Amygdala (tissue), 56 donors: ENCODE measurements at places on chromosomes 12 and 14.

DNA sequence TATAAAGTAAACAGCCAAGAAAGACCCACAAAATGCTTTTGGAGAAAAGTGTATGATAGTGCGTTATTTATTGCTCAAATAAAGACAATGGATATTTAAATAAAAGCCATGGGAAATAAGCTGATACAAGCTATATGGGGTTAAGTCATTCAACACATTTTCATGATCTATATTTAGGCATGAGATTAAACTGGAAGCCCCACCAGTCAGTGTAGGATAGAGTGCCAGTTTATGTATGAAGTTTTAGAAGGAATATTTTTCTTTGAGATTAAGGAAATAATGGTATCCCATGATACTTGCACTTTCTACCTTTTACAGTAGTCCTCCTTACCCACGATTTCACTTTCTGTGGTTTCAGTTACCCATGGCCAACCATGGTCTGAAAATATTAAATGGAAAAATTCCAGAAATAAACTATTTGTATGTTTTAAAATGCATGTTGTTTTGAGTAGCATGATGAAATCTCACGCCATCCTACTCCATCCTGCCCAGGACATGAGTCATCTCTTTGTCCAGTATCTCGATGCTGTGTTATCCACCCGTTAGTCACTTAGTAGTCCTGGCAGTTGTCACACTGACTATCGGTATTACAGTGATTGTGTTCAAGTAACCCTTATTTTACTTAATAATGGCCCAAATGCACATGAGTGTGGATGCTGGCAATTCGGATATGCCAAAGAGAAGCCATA is 22.3 kb downstream of the SYT1 start:
- DNase-seq: no peak

DNA sequence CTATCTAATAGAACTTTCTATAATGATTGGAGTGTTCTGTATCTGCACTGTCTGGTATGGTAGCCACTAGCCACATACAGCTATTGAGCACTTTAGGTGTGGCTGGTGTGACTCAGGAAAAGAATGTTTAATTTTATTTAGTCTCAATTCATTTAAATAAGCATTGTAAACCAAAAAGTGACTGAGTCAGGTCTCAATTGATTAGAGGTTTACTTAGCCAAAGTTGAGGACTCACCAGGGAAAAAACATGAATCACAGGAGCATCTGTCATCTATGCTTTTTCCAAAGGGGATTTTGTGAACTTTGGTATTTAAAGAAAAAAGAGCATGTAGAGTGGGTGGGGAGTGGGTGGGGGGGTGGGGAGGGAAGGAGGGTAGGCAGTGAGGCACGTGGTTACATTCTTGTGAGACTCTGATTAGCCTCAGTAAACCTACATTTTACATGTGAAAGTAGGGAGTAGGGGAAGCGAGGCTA is 473.1 kb downstream of the ATP23 start:
- no peak for DNase-seq

DNA sequence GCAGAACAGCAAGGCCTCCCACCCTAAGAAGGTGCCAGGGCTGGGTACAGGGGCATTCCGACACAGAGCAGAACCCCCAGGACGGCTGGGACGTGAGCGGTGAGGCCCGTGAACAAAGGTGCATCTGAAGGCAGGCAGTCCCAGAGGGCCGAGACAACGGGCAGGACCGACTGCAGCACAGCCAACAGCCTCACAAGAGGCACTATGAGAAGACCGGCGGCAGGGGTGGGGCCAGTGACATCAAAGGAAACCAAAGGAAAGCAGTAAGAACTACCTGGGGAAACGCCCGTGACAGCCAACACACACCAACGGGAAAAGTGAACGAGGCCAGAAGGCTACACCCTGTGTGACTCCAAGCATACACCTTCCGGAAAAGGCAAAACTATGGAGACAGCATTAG is 9.1 kb downstream of the BTBD6 start:
- no peak for DNase-seq

DNA sequence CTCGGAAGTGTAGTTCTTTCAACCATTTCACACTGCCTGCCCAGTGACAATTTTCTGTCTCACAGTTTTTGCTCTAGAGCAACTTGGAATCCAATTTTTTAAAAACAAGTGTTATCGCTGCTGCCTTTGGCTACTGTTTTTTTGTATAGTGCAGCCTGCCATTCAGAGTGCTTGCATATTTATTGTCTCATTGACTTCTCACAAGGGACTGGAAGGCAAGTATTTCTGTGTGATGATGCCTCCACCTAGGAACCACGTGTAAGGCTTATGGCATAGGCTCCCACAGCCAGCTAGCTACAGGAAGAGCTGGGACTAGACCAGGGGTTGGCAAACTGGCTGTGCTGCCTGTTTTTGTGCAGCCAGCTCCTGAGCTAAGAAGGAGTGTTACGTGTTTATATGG is 903 bp downstream of the PARPBP start:
- no peak for DNase-seq

DNA sequence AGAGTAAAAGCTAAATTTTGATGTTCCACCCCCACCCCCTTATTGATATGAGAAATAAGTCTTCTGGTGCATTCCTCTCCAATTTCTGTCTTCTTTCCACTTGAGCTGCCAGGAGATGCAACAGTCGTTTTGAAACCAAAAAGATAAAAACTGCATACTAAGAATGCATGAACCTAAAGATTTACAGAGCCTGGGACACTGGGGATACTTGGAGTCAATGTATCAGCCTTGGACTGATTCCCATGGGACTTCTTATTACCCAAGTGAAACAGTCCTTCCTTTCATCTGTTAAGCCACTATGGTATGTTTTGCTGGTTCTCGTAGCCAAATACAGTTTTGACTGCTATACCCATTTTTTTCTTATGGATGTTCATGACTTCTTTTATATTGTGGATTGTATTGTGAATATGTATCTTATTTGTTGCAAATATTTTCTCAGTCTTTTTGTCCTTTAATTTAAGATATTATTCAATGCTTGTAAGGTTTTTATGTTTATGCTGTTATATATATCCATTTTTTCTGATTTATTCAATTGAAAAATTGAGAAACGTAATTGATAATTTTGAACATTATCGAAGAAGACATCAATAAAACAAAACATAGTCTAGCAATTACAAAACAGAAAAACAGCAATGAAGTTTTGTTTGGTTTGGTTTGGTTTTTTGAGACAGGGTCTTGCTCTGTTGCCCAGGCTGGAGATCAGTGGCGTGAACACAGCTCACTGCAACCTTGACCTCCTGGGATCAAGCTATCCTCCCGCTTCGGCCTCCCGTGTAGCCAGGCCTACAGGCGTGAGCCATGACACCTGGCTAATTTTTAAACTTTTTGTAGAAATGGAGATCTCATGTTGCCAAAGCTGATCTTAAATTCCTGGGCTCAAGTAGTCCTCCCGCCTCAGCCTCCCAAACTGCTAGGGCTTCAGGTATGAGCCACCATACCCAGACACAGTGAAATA is 85.4 kb upstream of the ETV6 start:
- DNase-seq: no peak

GRCh38 chr12:92987362-92987761 is 58.3 kb upstream of the EEA1 start:
- DNase-seq: no peak

DNA sequence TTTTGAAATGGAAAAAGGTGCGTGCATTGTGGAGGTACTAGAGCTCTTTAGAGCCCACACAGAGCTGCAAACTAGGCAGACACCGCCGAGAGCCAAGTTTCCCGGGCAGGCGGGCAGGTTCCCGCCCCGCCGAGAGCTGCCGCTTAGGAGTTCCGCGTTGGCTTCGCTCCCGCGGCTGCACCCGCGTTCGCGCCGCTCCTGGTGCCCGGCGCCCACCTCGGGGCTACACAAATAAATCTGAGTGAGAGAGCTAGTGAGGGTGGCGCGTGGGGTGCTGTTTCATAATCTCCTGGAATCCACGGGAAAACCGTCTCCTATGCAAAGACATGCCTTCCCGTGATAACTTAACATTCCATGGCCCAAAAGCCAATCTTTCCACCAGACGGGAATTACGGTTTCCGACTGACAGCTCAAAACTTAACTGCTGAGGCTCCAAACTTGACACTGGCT is 645 bp downstream of the KITLG start:
- DNase-seq: no peak

GRCh38 chr14:77489041-77489440 is 9.6 kb downstream of the ISM2 start:
- DNase-seq: no peak

DNA sequence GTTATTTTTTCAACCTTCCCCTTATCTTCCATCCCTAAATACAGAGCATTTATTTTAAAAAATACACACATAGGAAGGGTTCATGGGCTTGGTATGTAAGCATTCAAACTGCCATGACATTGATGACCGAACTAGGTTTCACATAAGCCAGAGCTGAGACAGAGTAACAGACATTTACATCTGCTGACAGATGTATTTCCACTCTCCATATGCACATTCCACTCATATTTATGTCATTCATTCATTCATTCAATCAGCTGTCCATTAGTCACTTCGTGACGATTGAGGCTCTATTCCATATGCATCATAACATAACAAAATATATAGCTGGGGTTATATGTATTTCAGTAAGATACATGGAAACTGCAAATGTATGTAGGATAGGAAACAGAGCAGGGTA is 145.5 kb upstream of the OTX2 start:
- no peak for DNase-seq

DNA sequence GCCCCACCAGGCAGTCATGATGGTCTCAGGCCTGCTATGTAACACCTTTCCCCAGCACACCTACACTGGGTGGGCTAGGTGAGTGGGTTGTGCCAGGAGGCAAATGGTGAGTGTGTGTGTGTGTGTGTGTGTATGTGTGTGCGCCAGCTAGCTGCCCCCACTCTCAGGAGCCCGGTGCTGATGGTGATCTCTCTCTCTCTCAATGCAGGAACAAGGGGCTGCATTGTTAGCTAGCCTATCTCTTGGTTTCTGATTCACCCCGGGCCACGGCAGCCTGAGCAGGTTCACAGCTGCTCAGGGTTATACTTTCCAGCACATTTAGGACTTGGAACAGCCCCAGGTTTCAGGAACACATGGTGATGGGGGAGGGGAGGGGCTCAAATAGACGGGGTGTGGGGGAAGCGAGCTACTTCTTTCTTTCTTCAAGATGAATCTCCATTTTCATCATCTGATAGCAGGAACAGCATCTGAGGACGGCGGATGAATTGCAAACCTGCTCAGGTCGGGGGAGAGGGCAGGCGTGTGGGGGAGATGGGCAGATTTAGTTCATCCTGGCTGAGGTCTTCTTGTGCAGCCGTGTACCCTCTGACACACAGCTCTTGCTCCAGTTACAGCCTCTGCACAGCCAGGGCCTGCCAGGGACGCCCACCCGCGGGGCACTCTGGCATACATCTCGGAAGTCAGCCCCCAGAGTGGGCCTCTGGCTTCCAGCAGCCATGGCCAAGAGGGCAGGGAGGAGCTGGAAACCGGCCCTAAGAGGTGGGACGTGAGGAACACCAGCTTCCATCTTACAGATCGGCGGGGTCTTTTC is 137.6 kb downstream of the ZFP36L1 start:
- peak; percentile 31 for DNase-seq

DNA sequence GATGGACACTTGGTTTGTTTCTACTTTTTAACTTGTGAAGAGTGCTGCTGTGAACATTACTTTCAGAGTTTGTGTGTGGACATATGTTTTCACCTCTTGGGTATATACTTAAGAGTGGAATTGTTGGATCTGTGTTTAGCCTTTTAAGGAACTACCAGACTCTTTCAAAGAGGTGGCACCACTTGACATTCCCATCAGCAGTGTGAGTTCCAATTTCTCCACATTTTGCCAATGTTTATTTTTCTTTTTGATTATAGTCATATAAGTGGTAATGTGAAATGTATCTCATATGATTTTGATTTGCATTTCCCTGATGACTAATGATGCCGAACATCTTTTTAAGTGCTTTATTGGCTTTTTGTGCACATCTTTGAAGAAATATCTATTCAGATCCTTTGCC is 44.8 kb downstream of the ARHGAP5 start:
- no peak for DNase-seq

GRCh38 chr14:103456167-103456835 is 66.3 kb downstream of the CKB start:
- DNase-seq: no peak

DNA sequence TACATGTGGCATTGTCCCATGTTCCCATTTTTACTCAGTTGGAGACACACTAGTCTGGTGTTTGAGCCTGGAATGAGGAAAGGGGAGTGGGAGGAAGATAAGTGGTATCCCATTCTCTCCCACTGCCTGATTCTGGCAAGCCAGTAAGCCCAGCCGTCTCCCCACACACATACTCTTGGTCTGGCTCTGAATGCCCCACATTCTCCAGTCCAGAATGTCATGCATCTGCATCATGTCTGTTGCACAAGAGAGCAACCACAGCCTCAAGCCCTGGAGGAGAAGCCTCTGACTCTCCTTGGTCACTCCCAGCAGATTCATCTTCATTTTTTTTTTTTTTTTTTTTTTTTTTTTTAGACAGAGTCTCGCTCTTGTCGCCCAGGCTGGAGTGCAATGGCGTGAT is 48.0 kb downstream of the DRAM1 start:
- DNase-seq: no peak

- DNase-seq: no peak
Observed at GRCh38 chr12:107415071-107415470, 270.5 kb upstream of the PWP1 start.

GRCh38 chr14:90341784-90342183 is 10.0 kb upstream of the NRDE2 start:
- no peak for DNase-seq

GRCh38 chr12:31868965-31869364 is 90.2 kb upstream of the RESF1 start:
- no peak for DNase-seq

- no peak for DNase-seq
Observed at GRCh38 chr12:104801427-104801826, 156.7 kb downstream of the SLC41A2 start.

DNA sequence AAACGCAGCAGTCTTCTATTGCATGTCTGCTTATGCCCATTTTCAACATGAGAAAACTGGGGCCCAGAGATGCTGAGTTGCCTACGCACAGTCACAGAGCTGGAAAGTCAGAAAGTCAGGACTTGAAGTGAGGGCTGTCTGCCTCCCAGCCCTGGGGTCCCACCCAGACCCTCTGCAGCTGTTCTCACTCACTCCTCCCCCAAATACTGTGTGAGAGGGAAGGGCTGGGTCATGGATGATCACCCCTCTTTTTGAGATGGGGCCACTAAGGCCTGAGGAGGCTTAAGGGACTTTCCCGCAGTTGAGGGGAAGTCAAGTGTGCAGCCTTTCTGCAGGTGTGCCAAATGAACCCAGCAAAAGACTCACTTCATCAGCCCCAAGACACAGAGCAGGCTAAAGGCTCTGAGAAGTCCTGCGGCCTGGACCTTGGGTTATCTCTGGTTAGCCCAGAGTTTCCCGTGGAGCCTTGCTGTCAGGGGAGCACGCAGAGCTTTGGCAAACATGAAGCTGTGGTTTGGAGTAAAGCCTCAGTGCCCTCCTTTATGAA is 18.7 kb downstream of the DTX1 start:
- no peak for DNase-seq

DNA sequence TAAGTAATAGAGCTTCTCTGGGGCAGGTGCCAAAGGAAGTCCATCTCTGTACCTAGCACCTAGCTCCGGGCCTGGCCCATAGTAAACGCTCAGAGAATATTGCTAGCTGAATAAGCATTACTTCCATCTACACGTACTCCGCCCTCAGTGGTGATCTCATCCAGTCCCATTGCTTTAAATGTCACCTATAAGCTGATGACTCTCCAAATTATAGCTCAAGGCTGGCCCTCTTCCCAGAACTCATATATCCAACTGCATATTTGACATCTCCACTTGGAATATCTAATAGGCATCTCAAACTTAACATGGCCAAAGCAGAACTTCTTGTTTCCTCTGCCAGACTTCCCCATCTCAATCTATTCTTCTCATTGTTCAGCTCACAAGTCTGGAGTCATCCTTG is 6.9 kb upstream of the DYNLL1 start:
- no peak for DNase-seq

- no peak for DNase-seq
Observed at GRCh38 chr14:63383776-63384367, 65.1 kb upstream of the GPHB5 start.
